ENCODE measurements at places on chromosomes 6 and 20. TPM values are rescaled to one million over a fixed set of nuclear protein-coding genes. Genes with fewer than 3 reads are reported as not detected.

DNA sequence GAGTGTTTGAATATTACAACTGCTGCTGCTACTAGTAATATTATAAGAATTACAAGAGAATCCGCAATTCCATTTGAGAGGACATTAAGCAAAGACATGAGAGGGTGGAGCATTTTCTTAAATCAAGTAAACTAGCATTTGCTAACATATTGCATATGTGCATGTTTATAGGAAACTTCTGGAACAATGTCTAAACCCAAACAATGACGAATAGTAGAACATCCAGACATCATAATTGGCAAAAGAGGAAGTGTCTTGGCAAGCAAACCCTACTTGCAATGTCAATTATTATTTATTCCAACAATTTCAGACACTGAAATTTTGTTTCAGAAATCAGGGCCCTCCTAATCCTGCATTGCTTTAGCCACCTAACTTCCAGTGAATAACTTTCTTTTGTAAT is 1155.3 kb upstream of the GJE1 start:
- peak; percentile 53 for DNase-seq

- DNase-seq, result no peak
These were observed 335.8 kb upstream of the FLRT3 start for GRCh38 chr20:14673164-14673563.

- DNase-seq, result no peak
These were observed 303.7 kb downstream of the PTPRT start for GRCh38 chr20:42886046-42886445.

- no peak for DNase-seq
These were observed 47.2 kb upstream of the REV3L start for GRCh38 chr6:111530218-111530617.

DNA sequence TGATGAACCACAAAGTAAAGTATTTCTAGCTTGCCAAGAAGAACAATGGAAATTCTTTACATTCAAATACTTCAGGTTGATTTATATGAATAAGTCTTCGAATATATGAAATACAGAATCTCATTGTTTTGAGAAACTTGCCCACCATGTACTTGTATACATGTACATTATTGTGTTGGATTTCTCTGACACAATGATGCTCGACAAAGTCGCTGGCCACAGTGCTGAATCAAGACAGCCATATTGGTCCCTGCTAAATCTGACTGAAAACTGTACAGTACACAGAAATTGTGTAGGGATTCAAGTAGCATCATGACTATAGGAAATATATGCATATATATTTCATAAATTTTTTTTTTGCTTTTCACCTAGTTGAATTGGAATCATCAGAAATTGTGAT is 13.1 kb upstream of the LIN28B start:
- no peak for DNase-seq

DNA sequence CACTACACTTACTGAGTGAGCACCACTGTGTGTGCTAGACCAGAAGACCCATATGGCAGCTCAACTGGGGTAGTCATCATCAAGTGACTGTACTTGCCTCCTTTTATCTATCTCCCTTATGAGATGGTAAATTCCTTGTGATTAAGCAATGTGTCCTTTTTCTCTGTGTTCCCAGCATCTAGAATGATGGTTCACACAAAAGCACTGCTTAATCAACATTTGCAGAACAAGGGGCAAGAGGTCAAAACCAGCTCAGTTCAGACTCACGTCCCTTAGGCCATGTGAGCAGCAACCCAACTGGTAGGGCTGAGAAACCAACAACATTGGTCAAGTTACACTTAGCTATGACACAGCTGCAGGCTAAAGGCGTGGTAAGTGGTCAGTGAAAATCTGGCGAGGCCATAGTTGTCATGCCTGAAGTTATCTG is 10.0 kb downstream of the TRAM2 start:
- no peak for DNase-seq

DNA sequence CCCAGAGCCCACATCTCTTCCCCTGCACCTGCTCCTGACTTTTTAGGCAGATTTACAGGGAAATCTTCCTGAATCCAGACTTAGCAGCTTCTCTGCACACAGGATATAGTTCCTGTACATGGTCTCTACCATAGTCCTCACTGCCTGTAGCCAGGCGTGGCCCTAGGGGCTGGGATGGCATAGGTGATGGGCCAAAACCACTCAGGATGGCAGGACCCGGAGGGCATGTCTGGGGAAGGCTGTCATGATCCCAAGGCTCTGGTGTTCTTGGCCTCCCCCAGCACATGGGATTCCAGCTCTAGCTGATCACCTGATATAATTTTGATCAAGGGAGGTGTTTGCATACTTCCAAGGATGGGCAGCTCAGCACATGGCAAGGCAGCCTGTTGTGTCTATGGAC is 58.0 kb downstream of the TOX2 start:
- no peak for DNase-seq

- DNase-seq, result no peak
These were observed 32.2 kb downstream of the RAMACL start for GRCh38 chr6:166554316-166554715.

- no peak for DNase-seq
These were observed 1.4 kb downstream of the TEAD3 start for GRCh38 chr6:35495258-35496035.

DNA sequence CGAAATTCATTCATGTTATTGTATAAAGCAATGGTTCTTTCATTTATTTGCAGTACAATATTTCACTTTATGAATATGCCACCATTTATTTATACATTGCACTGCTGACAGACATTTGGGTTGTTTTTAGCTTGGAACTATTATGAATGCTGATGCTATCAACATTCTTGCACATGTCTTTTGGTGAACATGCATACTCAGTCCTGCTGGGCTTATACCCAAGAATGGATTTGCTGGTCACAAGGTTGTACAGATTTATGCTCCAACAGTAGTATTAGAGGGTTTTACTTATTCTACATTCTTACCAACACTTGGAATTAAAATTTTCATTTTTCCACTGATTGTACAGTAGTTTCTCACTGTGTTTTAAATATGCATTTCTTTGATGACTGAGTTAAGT is 126.2 kb downstream of the PTPRK start:
- no peak for DNase-seq

GRCh38 chr20:24698706-24699206 is 229.3 kb downstream of the SYNDIG1 start:
- DNase-seq, result no peak

GRCh38 chr6:68046302-68046701 is 588.8 kb upstream of the ADGRB3 start:
- DNase-seq, result no peak

DNA sequence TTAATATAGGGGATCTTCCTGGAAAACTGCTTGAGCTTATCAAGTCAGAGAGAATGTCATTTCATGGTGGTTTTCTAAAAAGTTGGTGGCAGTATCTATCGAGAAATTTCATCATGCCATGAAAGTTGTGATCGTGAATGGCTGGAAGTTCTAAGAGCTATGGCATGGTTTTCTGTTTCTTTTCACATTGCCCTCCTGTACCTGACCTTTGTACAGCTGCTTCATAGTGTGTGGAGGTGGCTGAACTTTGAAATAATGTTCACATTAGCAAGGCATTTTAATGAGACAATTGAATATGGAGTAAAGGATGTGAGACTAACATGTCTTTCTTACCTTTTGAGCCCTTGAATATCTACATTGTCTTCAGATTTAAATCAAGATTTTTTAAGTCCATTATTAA is 278.2 kb upstream of the ID4 start:
- DNase-seq, result no peak

DNA sequence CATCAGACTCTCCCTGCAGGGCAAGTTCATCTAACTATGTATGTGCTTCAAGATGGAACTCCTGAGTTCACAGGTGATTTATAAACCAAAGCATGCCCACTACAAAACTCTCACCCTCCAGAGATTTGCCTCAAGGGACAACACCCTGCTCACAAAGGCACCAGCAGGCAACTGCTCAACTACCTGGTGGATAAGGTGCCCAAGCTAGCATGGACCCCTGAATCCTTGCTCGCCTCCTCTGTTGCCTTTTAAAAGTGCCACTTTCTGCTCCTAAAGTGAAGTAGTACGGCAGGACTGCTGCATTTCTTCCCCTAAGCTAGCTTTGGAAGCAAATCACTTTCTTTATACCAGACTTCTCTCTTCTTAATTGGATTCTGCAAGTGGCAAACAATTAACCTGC is 1.2 kb downstream of the LPA start:
- DNase-seq, result no peak

- DNase-seq, result no peak
These were observed 53.6 kb downstream of the VIP start for GRCh38 chr6:152804150-152804549.

DNA sequence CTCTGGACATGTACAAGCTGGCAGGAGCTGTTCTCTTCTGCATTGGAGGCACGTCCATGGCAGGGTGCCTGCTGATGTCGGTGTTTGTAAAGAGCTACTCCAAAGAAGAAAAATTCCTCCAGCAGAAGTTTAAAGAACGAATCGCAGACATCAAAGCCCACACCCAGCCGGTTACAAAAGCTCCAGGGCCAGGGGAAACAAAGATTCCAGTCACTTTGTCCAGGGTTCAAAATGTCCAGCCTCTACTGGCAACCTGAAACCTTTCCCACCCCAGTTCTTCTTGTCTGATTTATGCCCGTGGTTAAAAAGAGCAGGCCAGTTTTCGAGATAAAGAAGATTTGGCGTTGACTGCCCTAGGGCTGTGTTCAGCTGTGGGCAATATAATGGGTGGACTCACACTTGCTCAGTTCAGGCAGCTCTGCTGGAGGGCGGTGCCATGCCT is 19.7 kb downstream of the NRSN1 start:
- no peak for DNase-seq

GRCh38 chr6:26380256-26380655 is 2.7 kb upstream of the BTN2A2 start:
- no peak for DNase-seq

DNA sequence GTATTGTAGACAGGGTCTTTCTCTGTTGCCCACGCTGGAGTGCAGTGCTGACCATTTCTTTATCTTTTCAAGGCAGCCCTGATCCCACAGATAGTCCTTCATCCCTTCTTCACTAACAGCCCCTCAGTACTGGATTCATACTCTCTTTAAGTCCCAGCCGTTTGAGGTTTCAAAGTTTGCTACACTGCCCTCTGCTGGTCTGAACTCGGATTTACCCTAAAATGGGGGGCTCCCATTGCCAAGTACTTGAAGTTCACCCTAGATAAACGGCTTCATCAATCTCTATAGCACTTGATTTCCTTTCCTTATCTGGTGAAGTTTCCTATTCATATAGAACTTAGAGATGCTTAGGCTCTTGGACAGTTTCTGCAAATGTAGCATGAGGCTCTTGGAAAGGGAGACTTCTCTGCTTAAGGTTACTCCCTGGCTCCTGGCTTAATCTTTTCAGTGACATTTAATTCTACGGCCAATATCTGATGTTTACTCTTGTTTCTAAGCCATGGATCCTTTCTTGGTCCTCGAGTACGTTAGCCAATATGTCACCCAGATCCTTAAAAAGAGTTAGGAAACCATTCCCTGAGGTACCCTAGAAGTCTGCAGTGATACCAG is 21.4 kb upstream of the PREP start:
- DNase-seq, result peak; percentile 18

DNA sequence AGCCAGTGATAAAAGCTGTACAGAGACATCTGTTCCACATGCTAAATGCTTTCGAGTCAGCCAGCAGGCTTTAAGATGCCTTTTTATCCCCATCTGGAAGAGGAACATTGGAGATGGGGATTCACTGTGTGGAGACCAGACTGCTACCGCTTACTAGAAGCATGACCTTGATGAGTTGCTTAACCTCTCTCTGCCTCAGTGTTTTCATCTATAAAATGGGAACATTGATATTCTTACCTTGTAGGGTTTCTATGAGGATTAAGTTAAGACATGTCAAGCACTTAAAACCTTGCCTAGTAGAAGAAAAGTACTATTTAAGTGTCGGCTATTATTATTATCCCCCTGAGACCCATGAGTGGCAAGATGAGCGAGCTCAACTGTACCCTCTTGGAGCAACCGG is 165.3 kb upstream of the SNX9 start:
- DNase-seq, result no peak

GRCh38 chr6:149114167-149114566 is 203.3 kb upstream of the TAB2 start:
- no peak for DNase-seq

DNA sequence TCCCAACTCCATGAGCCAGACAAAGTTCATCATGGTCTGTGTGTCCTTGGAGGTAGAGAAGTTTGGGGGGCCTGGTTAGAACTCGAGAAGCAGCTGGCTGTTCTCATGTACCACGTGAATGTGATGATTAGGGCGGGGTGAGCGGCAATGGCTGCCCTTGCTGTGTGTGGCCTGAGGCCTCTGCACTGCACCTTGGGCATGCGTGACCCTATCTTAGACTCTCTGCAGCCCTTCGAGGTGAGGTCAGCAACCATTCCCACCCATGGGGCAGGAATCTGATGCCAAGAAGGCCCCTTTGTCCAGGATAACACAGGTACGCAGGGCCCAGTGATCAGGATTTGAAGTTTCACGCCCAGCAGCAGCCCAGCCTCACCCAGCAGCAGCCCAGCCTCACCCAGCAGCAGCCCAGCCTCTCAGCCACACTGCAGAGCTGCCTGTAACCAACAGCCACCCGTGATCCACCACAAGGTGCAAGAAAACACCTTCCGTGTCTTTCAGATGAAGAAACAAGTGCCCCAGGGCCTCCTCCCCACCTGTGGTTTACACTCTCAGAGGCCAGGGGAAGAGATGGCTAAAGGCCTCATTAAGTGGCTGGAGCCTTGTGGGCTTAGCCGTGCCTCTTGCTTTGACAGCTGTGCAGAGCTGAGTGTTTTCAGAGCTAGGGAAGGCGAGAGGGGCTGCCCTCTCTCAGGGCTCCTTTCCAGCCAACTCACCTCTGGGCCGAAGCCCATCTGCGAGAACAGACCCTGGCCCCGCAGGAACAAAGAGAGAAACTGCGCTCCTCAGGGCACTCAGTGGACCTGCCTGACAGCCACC is 195.2 kb upstream of the CDH4 start:
- peak; percentile 16 for DNase-seq

GRCh38 chr20:63833776-63834490 is 2.9 kb upstream of the ZBTB46 start:
- DNase-seq, result no peak

DNA sequence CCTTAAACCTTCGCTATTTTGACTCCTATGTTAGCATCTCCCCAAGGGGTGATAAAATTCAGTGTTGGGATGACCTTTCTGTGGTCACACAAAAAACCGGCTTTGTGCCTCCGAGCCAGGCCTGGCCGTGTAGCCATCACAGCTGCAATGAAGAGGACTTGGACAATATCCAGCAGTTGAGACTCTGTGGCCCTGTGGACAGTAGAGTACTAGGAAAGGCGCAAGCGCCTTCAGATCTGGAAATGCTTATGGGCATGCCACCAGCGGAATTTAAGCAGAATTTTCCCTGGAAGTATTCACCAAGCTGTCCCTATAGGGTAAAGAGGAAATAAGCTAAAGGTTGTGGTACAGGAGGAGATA is 63.3 kb upstream of the SLC2A12 start:
- DNase-seq, result no peak

Gene PTCRA
- polyA plus RNA-seq, result 0.28 TPM

Gene IRAK1BP1
- polyA plus RNA-seq, result 15.8 TPM

Gene PSORS1C2
- polyA plus RNA-seq, result not detected

Gene FOXP4
- polyA plus RNA-seq, result 44.9 TPM

Gene TMC2
- 0.27 TPM for polyA plus RNA-seq

Gene TRIM15
- polyA plus RNA-seq, result not detected

Gene BNIP5
- polyA plus RNA-seq, result not detected

Gene LRRC73
- polyA plus RNA-seq, result 0.58 TPM

Gene FNDC1
- polyA plus RNA-seq, result 7.4 TPM

Gene CDC5L
- 27.3 TPM for polyA plus RNA-seq

Gene ADGB
- 4.7 TPM for polyA plus RNA-seq

Gene RGS17
- 2.4 TPM for polyA plus RNA-seq

Gene CD83
- 19.0 TPM for polyA plus RNA-seq

Gene ADTRP
- 0.87 TPM for polyA plus RNA-seq

Gene ALDH8A1
- 1.1 TPM for polyA plus RNA-seq
